ENCODE measurements at places on chromosomes 5 and 9.

DNA sequence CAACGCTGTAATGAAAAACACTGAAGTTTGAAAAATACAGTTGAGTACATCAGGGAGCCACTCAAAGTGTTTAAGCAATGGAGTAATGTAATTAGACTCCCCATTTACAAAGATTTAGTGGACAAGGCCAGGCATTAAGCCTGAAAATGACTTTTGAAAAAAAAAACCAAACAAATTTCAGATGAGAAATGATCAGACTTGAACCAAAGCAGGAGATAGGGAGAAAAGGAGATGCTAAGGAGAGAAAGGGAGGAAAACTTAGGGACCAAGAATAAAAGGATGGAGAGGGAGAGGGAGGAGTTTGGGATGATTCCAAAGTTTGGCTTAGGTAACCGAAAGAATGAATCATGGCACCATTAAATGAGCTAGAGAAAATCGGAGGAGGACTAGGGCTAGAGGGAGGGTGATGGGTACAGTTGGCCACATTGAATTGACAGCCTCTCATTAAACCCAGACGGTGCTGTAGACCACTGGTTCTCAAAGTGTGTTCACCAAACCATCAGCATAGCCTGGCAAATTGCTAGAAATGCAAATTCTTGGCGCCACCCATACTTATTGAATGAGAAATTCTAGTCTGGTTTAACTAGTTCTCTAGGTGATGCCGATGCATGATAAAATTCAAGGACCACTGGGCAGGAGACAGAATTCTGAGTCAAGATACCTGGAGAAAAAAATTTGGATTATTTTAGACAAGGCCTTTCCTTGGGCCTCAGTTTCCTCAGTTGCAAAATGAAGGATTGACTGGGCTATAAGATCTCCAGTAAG, 6.2 kb upstream of the CPEB4 start:
- no peak for DNase-seq

DNA sequence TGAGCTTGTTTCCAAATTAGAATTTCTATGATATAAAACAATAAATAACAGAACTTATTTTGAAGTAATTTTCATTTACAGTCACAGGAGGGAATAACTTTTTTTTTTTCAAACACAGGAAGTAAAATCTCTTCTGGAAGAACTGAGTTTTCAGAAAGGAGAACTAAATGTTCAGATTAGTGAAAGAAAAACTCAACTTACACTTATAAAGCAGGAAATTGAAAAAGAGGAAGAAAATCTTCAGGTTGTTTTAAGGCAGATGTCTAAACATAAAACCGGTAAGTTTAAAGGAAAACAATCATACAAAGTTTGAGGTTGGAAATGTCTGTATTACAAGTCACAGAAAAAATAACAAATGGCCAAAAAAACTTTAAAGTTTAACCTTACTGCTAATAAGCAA, 41.6 kb downstream of the RAB14 start:
- peak; percentile 71 for DNase-seq

DNA sequence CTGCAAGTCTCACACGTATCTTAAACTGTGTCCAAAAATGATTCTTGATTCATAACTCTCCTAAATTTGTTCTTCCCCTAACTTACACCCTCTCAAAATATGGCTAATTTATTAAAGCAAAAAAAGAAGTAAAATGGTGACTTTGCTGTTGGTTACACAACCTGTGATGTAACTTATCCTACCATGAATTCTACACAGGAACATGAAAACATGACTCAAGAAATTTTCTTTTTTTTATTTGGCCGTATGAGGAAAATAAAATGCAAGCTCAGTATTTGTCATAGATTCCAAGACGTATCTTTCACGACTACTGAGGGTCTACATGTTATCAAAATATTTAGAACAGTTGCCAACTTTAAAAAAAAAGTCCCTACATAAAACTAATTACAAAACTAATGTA, 9.2 kb downstream of the LIFR start:
- DNase-seq, result no peak

DNA sequence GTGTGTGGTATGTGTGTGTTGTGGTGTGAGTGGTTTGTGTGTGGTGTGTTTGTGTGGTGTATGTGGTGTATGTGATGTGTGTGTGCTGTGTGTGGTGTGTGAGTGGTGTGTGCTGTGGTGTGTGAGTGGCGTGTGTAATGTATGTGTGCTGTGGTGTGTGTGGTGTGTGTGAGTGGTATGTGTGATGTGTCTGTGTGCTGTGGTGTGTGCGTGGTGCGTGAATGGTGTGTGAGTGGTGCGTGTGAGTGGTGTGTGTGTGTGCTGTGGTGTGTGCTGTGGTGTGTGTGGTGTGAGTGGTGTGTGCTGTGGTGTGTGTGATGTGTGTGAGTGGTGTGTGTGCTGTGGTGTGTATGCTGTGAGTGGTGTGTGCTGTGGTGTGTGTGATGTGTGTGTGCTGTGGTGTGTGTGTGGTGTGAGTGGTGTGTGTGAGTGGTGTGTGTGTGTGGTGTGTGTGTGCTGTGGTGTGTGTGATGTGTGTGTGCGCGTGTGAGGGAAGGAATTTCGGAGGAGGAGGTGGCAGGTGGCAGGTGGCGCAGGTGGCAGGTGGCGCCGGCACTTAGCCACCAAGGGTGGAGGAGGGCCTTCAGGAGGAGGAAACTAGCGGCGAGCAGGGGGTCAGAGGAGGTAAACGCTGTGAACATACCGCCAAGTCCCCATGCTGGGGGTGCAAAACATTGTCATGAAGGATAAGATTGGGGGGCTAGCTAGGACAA, 191.8 kb downstream of the MELK start:
- no peak for DNase-seq

DNA sequence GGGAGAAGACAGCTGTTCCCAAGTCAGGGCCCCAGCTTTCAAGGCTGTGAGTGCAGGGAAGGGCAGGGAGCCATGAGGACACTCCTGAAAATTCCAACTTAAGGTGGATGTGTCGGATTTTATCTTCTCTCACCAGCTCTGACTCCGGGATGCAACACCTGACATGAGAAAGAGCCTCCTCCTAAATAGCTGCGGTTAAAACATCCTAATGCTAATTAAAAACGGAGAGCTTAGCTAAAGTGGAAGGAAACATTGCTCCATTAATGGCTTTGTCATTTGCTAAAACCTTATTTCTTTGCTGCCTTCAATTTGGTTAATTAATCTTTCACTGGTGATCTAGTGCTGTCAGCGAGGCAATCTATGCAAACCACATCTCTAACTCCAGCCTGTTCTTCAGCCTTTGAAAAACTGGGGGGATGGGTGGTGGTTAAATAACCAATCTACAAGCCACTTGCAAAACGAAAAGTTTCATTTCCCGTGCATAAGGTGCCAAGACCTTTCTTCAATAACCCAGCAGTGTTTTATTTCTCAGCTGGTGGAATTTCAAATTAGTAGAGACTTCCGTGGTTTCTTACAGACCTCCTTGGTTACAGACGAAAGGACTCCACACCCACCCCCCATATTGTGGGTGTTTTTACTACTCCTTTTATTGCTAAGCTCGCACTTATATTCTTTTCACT, 379.6 kb downstream of the MLLT3 start:
- DNase-seq, result no peak

- DNase-seq, result no peak
Observed at GRCh38 chr9:123065196-123065595, 31.7 kb downstream of the GPR21 start.
